Body of pancreas (tissue), 4 donors: ENCODE measurements at places on chromosomes 2 and 18.
A peak's percentile ranks its signal among the peaks of the same experiment; 100 is the strongest.

GRCh38 chr18:78511666-78512601, 467.7 kb upstream of the SALL3 start:
- H3K27ac ChIP-seq = no peak overlapping the region
- H3K36me3 ChIP-seq = no peaks in the 10 kb centered on the region
- H3K4me1 ChIP-seq = no peaks in the 10 kb centered on the region
- no peaks in the 10 kb centered on the region for H3K27me3 ChIP-seq

DNA sequence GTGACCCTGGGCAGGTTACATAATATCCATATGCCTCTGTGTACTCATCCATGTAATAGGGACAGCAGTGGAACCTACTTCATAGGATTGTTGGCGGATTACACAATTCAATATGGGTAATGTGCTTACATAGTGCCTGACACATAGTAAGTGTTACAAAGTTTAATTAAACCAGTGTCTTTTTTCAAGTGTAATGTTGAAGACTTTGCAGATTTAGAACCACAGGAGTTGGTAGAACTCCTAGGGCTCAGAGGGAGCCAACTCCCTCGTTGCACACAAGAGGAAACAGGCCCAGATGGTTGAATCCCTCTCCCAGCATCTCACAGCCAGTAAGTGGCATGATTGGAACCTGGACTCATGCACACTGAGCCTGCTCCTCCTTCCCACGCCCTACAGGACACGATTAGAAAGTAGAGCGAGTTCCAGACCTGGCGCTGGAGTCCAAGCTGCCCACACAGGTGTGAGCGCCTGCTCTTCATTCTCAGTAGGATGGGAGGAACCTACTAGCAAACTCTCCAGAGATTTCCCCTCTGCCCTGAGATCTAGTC, 97.8 kb downstream of the VSNL1 start:
- H3K4me3 ChIP-seq = no peak overlapping the region
- H3K36me3 ChIP-seq = no peaks in the 10 kb centered on the region
- H3K4me1 ChIP-seq = no peaks in the 10 kb centered on the region
- H3K27me3 ChIP-seq = no peaks in the 10 kb centered on the region
- H3K27ac ChIP-seq = no peak overlapping the region
- no peak for DNase-seq

DNA sequence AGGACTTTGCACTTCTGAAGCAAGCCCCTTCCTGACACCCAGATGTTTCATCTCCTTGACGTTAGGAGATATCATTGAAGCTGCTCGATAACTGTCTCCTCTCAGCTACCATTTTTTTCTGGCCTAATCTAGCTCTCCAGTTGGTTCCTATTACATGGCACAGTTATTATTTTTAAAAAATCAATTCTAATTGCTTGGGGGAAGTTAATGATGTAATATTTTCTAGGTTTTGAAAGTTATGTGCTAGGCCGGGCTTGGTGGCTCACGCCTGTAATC, 22.5 kb upstream of the RAB31 start:
- no peak overlapping the region for H3K27ac ChIP-seq
- no peak for DNase-seq
- no peaks in the 10 kb centered on the region for H3K27me3 ChIP-seq
- H3K36me3 ChIP-seq = no peaks in the 10 kb centered on the region

DNA sequence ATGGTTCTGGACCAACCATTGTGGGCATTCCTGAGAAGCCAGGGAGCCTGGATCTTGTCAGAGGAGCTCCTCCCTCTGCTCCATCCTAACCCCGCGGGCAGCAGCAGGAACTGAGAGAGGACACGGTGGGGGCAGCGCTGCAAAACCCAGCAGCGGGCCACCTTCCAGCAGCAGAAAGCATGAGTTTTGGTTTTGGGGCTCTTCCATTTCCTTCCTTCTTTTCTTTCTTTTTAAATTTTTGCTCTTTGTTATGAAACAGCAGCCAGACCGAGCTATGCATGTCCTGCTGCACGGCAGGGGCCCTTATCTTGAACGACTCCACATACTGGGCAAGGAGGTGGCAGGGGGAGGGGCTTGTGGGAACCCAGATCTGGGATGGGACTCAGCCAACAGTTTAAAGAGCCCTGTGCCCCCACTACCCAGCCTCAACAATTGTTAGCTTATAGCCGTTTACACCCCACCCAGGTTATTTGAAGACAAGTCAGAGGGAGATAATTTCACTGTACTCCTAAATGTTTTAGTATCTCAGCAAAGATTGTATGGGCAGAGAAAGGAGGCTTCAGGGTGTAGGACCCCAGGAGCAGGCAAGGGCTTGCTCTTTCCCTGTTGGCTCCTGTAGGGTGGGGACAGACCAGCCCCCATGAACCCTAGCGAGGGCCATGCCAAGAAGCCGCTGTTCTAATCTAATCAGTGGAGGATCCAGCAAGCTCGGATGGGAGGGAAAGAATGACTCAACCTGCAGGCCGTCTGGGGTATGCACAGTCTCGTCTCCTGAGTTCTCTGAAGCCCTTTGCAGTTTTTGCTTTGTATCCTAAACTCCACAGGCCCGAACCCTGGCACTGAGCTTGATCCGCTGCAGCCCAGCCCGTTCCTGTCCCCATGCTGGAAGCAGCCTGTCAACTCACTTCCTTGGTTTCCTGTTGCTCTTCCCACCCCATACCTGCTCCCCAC, 75.3 kb downstream of the LRRFIP1 start:
- no peak overlapping the region for H3K27ac ChIP-seq
- no peaks in the 10 kb centered on the region for H3K27me3 ChIP-seq
- DNase-seq = peak; percentile 49
- H3K4me1 ChIP-seq = peaks cover 44% of the 10 kb centered on the region
- H3K36me3 ChIP-seq = no peaks in the 10 kb centered on the region

DNA sequence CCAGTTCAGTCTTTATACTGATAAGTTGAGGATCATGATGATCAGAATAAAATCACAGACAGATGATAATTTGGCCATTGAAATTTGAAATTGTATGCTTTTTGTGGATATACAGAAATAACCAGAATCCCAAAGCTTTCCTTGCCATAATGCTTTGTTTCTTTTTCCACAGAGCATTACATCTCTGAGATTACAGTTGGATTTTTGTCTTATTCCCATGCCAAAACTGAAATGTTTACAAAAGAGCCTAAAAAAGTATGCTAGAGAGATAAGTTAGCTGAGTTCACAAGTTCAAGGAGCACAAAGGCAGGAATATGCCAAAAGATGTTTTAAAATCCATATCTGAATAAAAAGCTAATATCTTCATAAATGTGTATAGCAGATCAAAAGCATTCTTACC, 321.3 kb downstream of the PID1 start:
- H3K27me3 ChIP-seq = no peaks in the 10 kb centered on the region
- DNase-seq = no peak
- H3K4me3 ChIP-seq = no peak overlapping the region
- H3K36me3 ChIP-seq = no peaks in the 10 kb centered on the region

GRCh38 chr2:239910851-239911640, 114.1 kb downstream of the NDUFA10 start:
- DNase-seq = no peak
- no peaks in the 10 kb centered on the region for H3K4me1 ChIP-seq
- no peaks in the 10 kb centered on the region for H3K36me3 ChIP-seq
- H3K27ac ChIP-seq = no peak overlapping the region

- H3K27me3 ChIP-seq = no peaks in the 10 kb centered on the region
- no peak overlapping the region for H3K27ac ChIP-seq
- no peaks in the 10 kb centered on the region for H3K36me3 ChIP-seq
- DNase-seq = no peak
Observed at GRCh38 chr2:88517759-88518201, 65.3 kb upstream of the FOXI3 start.

DNA sequence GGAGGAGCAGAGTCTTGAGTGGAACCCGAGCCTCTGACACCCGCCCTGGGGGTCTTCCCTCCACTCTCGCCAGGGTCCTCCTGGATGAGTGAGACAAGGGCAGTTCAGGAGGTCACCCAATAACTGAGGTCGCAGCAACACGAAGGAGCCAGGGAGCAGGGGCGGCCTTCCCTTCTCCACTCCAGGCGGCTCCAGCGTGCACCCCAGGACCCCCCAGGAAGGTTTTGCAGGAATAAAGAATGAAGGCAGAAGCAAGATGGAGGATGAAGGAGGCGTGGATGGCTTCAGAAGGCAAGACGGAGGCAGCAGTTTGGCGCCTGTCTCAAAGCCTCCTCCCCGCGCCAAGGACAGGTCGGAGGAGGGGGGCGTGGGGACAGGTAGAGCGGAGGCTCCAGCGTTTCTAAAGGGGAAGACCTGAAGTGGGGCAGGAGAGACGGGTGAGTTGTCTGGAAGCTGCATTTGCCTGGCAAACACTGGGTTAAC, 579 bp upstream of the ITM2C start:
- no peak overlapping the region for H3K4me3 ChIP-seq
- H3K27me3 ChIP-seq = no peaks in the 10 kb centered on the region
- DNase-seq = no peak

- no peaks in the 10 kb centered on the region for H3K27me3 ChIP-seq
- H3K4me1 ChIP-seq = peaks cover 9% of the 10 kb centered on the region
- H3K4me3 ChIP-seq = no peak overlapping the region
- no peaks in the 10 kb centered on the region for H3K36me3 ChIP-seq
- DNase-seq = no peak
- no peak overlapping the region for H3K27ac ChIP-seq
Observed at GRCh38 chr18:3154214-3154613, 65.6 kb downstream of the MYOM1 start.

DNA sequence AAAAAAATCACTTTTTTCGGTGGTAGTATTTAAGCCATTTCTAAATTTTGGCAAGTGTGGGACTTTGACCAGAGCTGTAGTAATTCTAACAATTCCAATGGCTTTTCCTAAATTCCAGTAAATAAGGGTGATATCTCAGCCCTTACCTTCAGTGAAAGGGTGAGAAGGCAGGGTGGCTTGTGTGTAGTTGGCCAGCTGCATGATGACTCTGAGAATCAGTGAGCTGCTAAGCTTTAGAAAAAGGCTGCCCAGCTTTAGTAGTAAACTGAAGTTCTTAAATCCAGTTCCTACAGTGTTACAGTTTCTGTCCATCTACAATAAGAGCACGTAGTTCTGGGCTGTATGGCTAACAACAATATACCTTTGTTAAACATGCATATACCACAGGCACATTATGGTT, 42.0 kb downstream of the OXER1 start:
- no peaks in the 10 kb centered on the region for H3K27me3 ChIP-seq
- H3K4me3 ChIP-seq = no peak overlapping the region
- H3K27ac ChIP-seq = peak overlapping the region; percentile 72
- H3K4me1 ChIP-seq = peaks cover 18% of the 10 kb centered on the region
- DNase-seq = peak; percentile 19

GRCh38 chr2:38264396-38265221, 112.5 kb downstream of the ATL2 start:
- no peaks in the 10 kb centered on the region for H3K36me3 ChIP-seq
- H3K4me3 ChIP-seq = no peak overlapping the region
- H3K27me3 ChIP-seq = no peaks in the 10 kb centered on the region
- no peak for DNase-seq

- DNase-seq = no peak
- H3K27ac ChIP-seq = no peak overlapping the region
Observed at GRCh38 chr2:208548700-208549099, 142.1 kb downstream of the PTH2R start.

- H3K27ac ChIP-seq = no peak overlapping the region
- no peak overlapping the region for H3K4me3 ChIP-seq
- H3K36me3 ChIP-seq = no peaks in the 10 kb centered on the region
- H3K4me1 ChIP-seq = no peaks in the 10 kb centered on the region
- H3K27me3 ChIP-seq = no peaks in the 10 kb centered on the region
- DNase-seq = no peak
Observed at GRCh38 chr2:192030289-192030688, 164.4 kb downstream of the TMEFF2 start.

- H3K36me3 ChIP-seq = no peaks in the 10 kb centered on the region
- no peaks in the 10 kb centered on the region for H3K27me3 ChIP-seq
- no peak overlapping the region for H3K4me3 ChIP-seq
- no peaks in the 10 kb centered on the region for H3K4me1 ChIP-seq
- H3K27ac ChIP-seq = no peak overlapping the region
- DNase-seq = peak; percentile 27
Observed at GRCh38 chr2:60260639-60261296, 292.7 kb downstream of the BCL11A start.

DNA sequence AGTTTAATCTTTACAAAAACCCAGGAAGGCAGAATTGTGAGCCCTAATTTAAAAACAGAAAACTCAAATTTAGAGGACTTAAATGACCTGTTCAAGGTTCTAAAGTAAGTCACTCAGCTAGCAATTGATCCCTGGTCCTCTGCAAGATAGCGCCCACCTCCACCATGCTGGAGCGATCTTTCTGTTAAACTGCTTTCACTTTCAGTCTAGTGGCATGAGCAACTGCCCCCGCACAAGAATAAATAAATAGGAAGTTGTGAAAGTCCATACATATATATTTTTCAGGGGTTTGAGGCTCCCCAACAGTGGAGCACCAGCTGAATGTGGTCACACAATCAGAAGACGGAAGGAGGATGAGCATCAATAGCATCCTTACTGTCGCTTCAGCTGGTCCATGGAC, 217.9 kb downstream of the NAPG start:
- H3K4me3 ChIP-seq = no peak overlapping the region
- H3K4me1 ChIP-seq = no peaks in the 10 kb centered on the region
- no peak for DNase-seq
- H3K36me3 ChIP-seq = no peaks in the 10 kb centered on the region
- no peak overlapping the region for H3K27ac ChIP-seq

- no peaks in the 10 kb centered on the region for H3K27me3 ChIP-seq
- H3K36me3 ChIP-seq = no peaks in the 10 kb centered on the region
- DNase-seq = no peak
Observed at GRCh38 chr2:197159661-197160211, 150.8 kb downstream of the ANKRD44 start.

- no peak for DNase-seq
- no peak overlapping the region for H3K27ac ChIP-seq
- no peaks in the 10 kb centered on the region for H3K27me3 ChIP-seq
- H3K4me1 ChIP-seq = no peaks in the 10 kb centered on the region
- H3K4me3 ChIP-seq = no peak overlapping the region
Observed at GRCh38 chr2:209681201-209681735, 90.4 kb upstream of the UNC80 start.

GRCh38 chr2:179995741-179996515, 11.2 kb downstream of the CWC22 start:
- H3K4me3 ChIP-seq = no peak overlapping the region
- no peak overlapping the region for H3K27ac ChIP-seq
- no peak for DNase-seq
- peaks cover 10% of the 10 kb centered on the region for H3K4me1 ChIP-seq
- no peaks in the 10 kb centered on the region for H3K36me3 ChIP-seq
- H3K27me3 ChIP-seq = no peaks in the 10 kb centered on the region

- H3K27me3 ChIP-seq = no peaks in the 10 kb centered on the region
- no peak overlapping the region for H3K4me3 ChIP-seq
- H3K36me3 ChIP-seq = no peaks in the 10 kb centered on the region
- DNase-seq = no peak
- no peaks in the 10 kb centered on the region for H3K4me1 ChIP-seq
- H3K27ac ChIP-seq = no peak overlapping the region
Observed at GRCh38 chr18:52582516-52582915, 242.5 kb downstream of the DCC start.

DNA sequence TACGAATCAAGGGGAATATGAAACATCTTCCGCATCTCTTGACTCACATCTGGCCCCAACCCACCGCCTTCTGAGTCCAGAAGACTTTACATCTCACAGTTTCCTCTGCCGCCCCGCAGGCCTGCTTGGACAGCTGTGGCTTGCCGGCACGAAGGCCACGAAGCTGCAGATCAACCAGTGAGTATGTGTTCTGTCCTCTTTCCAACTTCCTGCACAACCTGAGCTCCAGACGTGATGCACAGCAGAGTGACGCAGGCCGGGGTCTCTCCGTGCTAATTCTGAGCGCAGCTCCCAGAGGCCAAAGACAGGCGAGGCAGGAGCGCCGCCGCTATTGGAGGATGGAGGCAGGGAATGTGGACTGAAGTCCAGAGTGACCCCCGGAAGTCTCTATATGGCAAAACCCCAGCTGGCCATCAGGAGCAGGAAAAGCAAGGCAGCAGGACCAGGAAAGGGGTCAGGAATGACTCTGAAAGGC, 93.5 kb downstream of the ZCCHC2 start:
- H3K4me1 ChIP-seq = peaks cover 6% of the 10 kb centered on the region
- H3K36me3 ChIP-seq = no peaks in the 10 kb centered on the region
- no peak for DNase-seq
- H3K4me3 ChIP-seq = no peak overlapping the region
- no peak overlapping the region for H3K27ac ChIP-seq
